ENCODE measurements at places on chromosomes 12 and 14.
A peak's percentile ranks its signal among the peaks of the same experiment; 100 is the strongest.

GRCh38 chr12:69331519-69331908 lies 16.7 kb upstream of the LYZ start:
- no peak for DNase-seq

- no peak for DNase-seq
These were observed 974 bp downstream of the BTBD7 start for GRCh38 chr14:93331728-93332396.

GRCh38 chr12:117684471-117684870 lies 284.3 kb downstream of the KSR2 start:
- DNase-seq: no peak

- DNase-seq: no peak
These were observed 519.9 kb downstream of the C12orf50 start for GRCh38 chr12:87509237-87509820.

- no peak for DNase-seq
These were observed 68.4 kb upstream of the BCAT1 start for GRCh38 chr12:25017336-25017735.

- DNase-seq: no peak
These were observed 17.0 kb downstream of the VCPKMT start for GRCh38 chr14:50099335-50099734.

DNA sequence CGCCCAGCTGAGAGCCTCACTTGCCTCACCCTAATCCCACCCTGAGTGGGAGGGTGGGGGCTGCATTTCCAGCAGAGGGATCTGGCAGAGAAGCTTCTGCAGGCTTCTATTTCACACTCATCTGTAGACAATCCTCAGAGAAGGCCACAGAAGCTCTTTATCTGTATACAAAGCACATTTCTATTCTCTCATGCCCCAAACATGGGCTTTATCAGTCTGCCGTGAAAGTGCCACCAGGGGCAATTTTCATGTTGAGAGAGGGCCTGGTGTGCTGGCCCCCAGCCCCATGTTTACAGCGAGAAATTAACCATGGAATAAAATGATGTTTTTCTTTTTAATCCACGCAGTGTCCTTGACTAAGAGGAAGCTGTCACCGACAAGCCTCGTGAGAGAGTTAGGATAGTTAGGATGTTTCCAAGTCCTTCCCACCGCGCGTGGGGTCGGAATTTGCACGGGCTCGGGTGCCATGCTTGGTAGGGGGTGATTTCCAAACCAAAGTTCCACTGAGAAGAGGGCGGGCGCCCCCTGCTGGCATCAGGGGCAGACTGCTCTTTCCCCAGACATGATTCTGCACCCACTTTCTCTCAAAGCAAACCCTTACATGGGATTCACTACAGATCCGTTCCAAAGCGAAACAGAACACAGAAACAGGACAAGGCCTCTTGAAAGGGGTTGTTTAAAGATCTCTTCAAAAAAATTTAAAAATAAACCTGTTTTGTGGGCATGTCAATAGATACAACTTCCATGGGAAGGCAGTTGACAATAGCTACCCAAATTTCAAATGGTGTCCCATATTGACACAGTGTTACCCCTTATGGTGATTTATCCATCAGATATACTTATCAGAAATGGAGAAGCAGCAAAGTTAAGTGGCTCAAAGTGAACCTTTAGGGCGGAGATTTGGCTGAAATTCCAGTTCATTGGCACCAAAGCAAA lies 19.4 kb downstream of the BDKRB1 start:
- DNase-seq: peak; percentile 67

DNA sequence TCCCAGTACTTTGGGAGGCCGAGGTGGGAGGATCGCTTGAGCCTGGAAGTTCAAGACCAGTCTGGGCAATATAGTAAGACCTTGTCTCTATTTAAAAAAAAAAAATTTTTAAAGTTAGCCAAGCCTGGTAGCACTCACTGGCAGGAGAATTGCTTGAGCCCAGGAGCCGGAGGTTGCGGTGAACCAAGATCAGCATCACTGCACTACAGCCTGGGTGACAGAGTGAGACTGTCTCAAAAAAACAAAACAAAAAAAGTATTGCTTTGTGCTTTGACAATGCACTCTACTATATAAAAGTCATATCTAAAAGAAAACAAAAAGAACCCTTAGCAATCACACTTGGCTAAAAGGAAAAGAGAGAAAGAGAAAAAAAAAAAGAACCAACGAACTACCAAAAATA lies 26.8 kb downstream of the GNPTAB start:
- no peak for DNase-seq

DNA sequence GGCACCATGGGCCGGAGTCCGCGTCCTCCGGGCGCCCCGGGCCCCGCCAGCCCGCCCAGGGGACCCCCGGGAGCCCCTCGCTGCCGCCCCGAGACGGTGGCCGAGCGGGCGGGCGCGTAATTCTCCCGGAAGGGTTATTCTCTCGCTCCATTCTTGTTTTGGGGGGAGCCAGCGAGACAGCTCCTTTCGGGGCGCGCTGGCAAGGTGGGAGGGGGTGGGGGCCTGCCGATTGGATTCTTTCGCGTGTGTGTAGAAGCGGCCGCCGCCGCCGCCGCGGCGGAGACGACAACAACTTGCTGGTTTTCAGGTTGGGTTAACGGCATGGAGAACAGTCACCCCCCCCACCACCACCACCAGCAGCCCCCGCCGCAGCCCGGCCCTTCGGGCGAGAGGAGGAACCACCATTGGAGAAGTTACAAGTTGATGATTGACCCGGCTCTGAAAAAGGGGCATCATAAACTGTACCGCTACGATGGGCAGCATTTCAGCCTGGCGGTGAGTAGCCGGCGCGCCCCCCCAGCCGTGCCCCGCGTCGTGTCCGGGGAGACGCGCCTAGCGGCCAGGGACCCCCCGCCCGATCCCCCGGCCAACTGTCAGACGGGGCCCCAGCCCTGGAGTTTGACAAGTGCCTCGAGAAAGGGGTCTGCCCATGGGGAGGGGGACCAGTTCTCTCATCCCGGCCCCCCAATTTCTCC lies 755 bp downstream of the SETD1B start:
- DNase-seq: peak; percentile 57

DNA sequence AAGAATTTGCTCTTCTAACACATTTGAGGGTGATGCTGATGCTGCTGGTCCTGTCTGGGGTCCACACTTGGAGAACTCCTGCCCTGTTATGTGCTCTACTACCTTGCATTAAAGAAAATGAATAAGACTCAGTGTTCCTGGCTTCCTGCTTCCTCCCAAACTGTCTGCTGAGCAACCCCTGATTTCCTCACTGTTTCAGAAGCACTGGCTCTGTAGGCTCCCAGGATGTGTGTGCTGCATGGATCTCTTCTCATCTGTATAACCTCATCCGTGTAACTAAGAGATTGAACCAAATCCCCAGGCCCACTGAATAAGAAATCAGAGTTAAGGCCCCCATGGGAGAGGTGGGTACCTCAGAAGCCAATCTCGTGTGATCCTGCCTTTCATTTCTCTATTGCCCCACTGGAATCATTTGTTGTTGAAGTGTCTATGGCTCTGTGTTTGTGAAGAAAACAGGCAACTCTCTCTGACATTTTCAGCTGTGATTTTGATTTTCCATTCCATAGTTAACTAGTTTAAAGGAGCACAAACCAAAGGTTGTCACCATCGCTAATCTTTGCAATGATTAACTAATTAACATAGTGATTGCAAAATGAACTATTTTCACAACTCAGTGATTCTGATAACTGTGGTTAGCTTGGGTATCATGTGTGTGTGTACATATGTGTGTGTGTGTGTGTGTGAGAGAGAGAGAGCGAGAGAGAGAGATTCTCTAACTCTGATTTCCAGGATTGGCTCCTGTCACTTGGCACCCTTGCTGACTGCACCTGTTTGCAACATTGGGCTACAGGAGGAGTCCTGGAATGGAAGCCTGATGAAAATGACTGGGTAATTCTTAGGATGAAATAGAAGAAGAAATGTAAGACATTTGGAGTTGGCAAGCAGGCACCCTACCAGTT lies 196.2 kb downstream of the SLC38A4 start:
- no peak for DNase-seq

DNA sequence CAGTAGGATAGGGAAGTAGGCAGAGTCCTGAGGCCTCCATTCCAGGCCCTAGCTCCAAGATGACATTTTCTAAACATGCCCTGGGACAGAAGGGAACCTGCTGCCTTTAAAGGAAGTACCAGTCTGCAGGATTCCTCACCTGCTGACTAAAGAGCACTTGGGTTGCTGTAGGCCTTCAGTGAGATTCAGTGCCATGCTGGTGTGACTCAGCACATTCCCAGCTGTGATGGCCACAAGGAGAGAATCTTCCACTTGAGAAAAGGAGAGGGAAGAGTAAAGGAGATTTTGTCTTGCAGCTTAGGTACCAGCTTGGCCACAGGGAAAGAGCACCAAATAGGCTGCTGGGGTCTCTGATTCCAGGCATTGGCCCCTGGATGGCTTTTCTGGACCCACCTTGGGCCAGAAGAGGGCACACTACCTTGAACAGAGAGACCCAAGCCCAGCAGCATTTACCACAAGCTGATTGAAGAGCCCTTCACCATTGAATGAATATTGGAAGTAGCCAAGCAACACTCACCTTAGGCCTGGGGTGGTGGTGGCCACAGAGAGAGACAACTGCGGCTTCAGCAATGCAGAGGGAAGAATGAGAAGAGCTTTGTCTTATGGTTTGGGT lies 498.3 kb downstream of the KCNH5 start:
- DNase-seq: no peak

DNA sequence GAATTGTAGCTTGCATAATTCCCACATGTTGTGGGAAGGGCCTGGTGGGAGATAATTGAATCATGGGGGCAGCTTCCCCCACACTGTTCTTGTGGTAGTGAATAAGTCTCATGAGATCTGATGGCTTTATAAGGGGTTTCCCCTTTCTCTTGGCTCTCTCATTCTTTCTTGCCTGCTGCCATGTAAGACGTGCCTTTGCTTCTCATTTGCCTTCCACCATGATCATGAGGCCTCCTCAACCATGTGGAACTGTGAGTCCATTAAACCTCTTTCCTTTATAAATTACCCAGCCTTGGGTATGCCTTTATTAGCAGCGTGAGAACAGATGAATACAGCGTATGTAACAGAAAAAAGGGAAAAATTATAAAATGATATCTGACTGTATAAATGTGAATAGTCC lies 21.1 kb downstream of the C12orf71 start:
- DNase-seq: no peak

DNA sequence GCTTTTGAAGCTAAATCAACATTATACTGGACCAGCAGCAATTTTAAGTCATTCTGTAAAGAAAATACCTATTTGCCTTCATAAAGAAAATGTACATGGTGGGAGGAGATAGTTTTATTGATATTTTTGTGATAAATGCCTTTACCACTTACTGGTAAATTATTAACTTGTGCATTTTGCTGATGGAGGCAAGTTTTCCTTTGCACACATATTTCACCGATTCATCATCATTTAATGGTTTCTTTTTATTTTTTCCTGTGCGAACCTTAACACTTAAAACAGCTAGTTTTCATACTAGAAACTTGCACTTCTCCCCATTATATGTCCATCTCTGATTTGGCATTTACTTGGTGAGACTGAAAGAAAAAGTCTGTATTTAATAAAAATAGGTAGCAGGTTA lies 239.3 kb downstream of the TRHDE start:
- no peak for DNase-seq

GRCh38 chr12:3473844-3474243 lies 17.2 kb upstream of the PRMT8 start:
- no peak for DNase-seq

GRCh38 chr14:71142375-71143038 lies 235.2 kb downstream of the PCNX1 start:
- DNase-seq: no peak

- no peak for DNase-seq
These were observed 62.3 kb downstream of the MGAT4C start for GRCh38 chr12:86193931-86194330.

GRCh38 chr12:93573552-93574223 lies 1.2 kb downstream of the SOCS2 start:
- no peak for DNase-seq

DNA sequence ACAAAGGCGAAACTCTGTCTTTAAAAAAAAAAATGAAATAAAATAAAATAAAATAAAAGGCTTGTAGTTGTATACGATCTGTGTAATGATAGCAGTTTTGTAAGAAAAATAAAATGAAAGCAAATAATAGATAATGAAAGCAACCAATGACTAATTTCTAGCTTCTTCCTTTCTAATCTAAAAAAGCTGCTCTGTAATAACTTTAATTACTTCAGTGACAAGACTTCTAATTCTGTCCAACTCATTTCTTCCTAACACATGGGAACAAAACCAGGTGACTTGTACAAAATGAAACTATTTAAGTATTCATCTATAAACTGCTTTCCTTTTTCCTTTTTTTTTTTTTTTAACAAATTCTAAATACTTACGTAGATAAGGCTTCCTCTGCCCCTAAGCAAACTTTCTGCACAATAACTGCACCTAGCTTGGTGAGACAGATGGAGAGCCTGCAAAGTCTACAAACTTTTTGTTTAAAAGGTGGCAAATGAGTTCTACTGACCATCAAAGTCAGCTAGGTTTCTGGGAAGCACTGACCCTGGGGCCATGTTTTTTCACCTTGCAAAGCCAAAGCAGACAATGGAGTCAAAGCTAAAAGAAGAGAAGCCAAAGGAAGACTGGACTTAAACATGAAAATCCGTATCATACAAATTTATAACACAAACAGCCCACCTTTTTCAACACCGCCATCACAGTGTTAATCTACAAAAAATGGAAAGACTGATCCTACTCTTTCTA lies 28.2 kb downstream of the DENND5B start:
- no peak for DNase-seq

DNA sequence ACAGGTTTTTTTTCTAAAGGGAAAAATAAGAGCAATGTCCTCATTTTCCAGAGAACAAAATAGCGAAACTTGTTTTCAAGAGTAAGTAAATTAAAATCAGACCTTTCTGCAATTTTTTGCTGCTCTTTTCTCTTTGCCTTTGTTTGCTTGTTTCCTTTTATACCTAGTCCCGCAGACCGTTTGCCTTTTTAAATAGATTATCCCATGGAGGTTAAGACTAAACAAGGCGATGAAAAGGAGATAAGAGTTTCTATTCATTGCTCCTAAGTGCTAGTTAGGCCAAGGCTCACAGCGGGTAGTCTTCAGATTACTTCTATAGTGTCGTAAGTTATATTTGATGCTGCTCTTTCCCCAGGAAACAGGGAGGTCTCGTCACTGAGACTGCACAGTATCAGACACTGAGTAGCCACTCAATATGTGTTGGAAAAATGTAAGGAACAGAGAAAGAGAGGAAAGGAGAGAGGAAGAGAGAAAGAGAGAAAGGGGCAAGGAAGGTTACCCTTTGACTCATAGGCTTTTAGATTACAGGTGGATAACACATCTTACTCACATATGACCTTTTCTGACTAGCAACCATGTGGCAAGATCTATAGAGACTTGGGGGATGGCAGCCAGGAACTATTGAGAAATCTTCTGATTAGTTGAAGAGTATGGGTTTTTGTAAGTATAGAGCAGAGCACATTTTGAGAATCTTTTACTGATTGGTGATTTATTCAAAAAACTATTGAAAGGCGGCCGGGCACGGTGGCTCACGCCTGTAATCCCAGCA lies 107.5 kb upstream of the PARP11 start:
- no peak for DNase-seq

DNA sequence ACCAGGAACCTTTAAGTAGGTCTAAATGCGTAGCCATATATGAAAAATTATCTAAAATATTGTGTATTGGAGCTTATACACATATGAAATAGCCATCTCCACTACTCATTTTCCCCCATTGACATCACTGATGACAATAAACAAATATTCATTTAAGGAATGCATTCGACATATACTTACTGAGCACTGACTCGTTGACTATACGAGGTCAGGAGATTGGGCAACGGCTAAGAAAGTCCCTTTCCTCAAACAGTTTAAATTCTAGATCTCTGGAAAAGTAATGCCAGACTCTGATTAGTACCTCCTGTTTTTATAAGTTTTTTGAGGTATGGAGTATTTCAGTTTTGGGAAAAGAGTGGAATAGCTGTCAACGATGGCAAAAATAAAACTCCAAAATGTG lies 139.4 kb upstream of the DIO2 start:
- no peak for DNase-seq

- no peak for DNase-seq
These were observed 967.9 kb downstream of the FSCB start for GRCh38 chr14:43539210-43539609.
